Astrocyte (in vitro differentiated cells and primary cell): ENCODE measurements at places on chromosomes 16 and 17. TPM values are rescaled to one million over a fixed set of nuclear protein-coding genes. Genes with fewer than 3 reads are reported as not detected.

DNA sequence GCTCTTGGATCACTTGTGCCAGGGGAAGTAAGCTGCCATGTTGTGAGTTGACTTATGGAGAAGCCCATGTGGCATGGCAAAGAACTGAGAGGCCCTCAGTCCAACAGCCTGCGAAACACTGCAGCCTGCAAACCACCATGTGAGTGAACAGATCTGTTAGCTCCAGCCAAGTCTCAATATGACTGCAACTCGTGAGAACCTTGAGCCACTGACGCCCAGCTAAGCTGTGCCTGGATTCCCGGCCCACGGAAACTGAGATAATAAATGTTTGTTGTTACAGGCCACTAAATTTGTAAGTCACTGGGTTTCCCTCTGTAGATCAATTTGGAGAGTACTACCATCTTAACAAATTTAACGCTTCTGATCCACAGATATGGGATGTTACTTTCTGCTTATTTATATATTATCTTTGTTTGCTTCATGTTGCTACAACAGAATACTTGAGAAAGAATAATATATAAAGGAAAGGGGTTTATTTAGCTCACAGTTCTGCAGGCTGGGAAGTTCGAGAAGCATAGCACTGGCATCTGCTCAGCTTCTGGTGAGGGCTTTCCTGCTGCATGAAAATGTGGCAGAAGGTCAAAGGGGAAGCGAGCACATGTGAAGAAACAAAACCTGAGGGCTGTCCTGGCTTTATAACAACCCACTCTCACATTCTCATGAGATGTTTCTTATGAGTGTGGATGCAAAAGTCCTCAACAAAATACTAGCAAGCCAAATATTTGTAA is 29.4 kb upstream of the ATP2A3 start:
- DNase-seq = no peak

GRCh38 chr17:67211742-67212141 is 33.3 kb downstream of the HELZ start:
- no peak for DNase-seq

KIFC3 gene
- 80.4 and 96.9 TPM in 2 replicates for total RNA-seq

GRCh38 chr16:69199382-69199781 is 12.4 kb downstream of the SNTB2 start:
- DNase-seq = peak; percentile 77
